ENCODE measurements at places on chromosomes 1 and 21.

- DNase-seq: no peak
These were observed 172.3 kb downstream of the SIPA1L2 start for GRCh38 chr1:232457595-232457994.

DNA sequence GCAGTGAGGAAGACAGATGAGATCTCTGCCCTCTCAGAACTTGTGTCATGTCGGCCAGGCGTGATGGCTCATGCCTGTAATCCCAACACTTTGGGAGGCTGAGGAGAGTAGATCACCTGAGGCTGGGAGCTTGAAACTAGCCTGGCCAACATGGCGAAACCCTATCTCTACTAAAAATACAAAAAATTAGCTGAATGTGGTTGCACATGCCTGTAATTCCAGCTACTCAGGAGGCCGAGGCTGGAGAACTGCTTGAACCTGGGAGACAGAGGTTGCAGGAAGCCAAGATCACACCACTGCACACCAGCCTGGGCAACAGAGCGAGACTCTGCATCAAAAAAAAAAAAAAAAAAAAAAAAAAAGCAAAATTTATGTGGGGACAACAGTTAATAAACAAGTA lies 40.9 kb upstream of the RALGPS2 start:
- DNase-seq: no peak

DNA sequence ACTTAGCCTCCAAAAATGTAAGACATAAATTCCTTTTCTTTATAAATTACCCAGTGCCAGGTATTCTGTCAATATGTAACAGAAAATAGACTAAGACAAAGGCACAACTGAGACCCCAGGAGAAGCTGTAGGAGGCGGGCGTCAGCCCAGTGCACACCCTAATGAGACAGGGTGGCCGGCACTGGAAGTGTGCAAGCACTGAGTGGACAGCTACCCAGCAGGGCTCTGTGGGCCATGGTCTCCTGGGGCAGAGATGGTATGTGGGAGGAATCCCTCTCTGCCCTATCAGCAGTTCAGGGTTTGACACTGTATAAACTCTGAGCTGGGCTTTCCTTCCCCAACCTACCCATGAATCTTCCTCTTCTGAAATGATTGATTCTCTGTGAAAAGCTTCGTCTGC lies 139.5 kb downstream of the GLIS1 start:
- DNase-seq: no peak

DNA sequence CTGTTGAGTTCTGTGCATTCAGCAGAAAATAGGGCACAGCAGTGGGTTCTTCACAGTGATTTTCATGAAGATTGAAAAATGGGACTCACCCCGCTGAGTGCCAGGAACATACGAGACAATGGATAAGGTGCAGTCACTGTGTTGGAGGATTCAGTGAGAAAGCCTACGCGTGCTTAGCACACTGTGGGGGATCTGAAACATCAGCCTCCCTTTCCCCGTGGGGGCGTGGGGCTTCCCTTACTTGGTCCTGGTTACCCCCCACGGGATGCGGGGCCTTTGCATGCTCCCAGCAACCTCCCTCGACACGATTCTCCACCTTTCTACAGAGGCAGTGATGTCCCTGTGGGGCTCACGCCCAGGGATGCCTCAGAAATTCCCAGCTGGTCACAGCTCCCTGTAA lies 252.2 kb upstream of the C1orf174 start:
- DNase-seq: no peak

- no peak for DNase-seq
These were observed 106.2 kb downstream of the PTPN14 start for GRCh38 chr1:214445199-214445598.

- no peak for DNase-seq
These were observed 6.8 kb upstream of the INAVA start for GRCh38 chr1:200887772-200888348.

- DNase-seq: no peak
These were observed 860.4 kb downstream of the USP25 start for GRCh38 chr21:16590186-16590585.

All from astrocyte of the spinal cord (primary cell).